Activated CD4-positive, CD25-positive, alpha-beta regulatory T cell treated with anti-CD3 and anti-CD28 coated beads, Interleukin-2, amount 50 U/mL, for 16 hours (primary cell): ENCODE measurements at places on chromosomes 4 and X.

GRCh38 chrX:84248226-84248625 lies 60.2 kb upstream of the RPS6KA6 start:
- DNase-seq, result no peak

GRCh38 chr4:48033825-48034413 lies 17.3 kb downstream of the NIPAL1 start:
- DNase-seq, result peak; percentile 33

DNA sequence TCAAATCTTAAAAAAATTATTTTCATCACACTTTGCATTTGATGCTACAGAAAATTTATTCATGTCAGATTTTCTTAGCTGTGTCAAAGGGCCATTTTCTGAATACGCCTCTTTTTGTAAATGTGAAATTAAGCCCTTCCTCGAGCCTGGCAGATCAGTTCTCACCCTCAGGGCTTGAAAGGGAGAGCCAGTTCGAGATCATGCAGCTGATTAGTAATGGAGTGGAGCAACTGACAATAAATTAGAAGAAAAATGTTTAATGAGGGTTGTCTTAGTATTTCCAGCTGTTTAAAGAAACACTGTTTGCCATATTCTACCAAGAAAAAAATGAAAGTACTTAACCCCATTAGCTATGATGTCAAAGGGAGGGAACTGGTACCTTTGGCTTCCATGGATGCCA lies 28.7 kb downstream of the CC2D2A start:
- no peak for DNase-seq

- no peak for DNase-seq
Measured at GRCh38 chr4:72770708-72771107, 201.7 kb upstream of the ADAMTS3 start.

DNA sequence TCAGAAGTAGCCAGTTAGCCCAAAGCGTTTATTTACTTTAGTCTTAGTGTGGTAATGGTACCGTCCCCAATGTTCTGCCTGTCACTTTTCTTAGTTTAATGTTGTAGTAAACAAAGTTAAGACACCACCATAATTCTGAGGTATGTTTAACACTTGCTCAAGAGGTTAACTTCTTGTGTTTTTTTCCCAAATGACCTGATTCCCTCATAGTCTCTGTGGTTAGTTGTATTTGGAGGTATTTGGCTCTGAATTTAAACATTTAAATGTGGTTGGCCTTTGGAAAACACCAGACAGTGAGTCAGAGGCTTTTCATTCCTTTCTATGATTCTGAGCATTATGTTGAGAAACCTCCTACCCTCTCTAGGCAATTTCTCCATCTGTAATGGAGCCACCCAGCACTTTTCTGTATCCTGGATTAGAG lies 47.9 kb downstream of the CXCL1 start:
- no peak for DNase-seq

GRCh38 chr4:10529291-10530136 lies 72.3 kb upstream of the ZNF518B start:
- no peak for DNase-seq

DNA sequence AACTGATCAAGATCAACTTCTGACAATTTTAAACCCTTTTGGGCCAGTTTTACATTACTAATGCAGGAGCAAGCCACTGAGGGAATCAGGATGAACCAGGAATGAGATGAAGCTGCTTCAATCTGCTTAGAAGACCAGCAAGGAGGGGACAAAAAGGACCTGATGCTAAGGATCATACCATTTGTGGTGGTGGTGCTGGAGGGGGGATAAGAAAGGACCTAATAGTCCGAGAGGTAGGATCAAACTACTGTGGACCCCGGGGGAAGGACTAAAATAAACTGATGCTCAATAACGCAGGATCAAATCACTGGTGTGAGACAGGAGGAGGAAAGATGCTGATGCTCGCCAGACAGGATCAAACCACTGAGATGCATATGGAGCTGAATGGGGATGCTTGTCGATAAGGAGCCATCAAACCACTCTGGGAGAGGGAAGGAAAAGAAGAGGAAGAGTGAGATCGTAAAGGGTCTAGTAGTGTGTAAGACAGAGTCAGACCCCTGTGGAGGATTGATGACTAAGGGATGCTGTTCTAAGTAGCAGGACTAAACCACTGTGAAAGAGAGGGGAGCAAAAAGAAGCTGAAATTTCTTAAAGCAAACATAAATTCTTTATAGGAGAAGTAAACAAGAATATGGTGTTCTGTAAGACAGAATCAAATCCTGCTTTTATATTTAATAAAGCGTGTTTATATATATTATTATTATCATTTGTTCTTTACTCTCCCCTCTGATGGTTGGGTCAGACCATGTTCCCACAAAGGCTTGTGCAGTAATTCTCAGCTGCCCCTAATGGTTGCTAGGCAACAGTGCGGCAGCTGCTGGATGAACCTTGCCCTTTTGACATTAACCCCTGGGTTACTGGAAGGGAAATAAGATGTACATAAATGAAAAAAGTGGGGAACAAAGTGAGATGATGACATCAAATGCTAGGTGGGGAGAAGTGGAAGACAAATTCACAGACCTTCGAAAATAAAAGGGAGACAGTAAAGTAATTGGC lies 432.5 kb upstream of the FGF16 start:
- DNase-seq, result no peak

DNA sequence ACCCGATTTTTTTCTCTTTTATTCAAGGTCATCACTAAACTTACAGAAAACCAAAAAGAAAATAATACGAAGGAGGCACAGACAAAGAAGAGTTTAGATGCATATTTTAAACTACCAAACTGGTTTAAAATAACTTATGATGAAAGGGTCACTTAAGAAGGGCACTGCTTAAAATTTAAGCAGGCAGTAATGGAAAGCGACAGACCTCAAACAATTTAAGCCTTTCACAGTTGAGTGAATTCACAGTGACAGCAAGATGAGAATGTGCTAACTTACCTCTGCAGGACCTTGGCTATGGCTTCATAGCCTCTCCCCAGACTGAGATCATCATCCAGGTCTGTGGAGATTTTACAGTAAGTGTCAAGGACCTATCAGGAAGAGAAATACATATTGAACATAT lies 112.1 kb downstream of the TTC29 start:
- no peak for DNase-seq

- no peak for DNase-seq
Measured at GRCh38 chrX:57177070-57177469, 39.9 kb upstream of the SPIN2A start.

DNA sequence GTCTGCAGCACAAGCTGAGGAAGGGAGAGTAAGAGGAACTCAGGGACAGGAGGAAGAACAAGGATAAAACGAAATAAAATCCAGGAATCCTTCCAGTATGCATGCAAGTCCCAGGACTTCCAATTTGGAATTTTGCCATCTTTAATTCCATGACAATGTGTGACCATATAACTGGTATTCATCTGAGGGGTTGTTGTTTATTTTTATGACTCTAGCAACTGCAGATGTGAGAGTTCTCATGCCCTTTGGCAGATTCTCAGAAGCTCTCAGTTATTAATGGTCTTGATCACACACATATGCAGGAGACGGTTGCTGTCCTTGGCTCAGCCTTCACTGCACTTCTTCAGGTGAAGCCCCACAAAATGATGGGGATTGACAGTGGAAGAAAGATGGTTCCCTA lies 148.2 kb downstream of the SMIM20 start:
- DNase-seq, result no peak

DNA sequence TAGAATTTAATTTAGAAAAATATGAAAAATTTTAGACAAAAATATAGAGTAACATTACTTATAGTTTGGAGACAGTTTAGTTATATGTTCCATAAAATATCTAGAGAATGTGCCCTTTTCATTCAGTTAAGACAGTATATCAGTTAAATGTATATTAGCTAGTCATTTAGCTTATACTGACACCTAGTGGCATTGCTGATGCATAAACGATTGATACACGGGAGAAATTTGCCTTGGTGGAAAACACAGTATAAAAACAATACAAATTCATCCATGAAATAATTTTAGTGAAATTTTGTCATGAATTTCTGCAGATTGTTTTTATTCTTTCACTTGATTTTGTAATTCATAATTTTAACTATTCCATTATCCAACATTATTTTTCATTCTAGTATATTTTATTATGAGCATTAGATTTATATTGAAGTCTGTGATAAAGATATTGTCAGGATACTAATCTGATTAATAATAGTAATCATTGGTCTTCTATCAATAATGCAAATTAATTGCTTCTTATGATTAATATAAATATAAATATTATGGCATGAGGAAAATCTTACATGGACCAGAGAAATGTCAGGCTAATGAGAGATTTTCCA lies 219.0 kb downstream of the TLL1 start:
- no peak for DNase-seq
